Gastroesophageal sphincter (tissue), 4 donors: ENCODE measurements at places on chromosomes 6 and 20.

- H3K27ac ChIP-seq: peak overlapping the region; percentile 62
- no peak overlapping the region for H3K4me3 ChIP-seq
- no peaks in the 10 kb centered on the region for H3K27me3 ChIP-seq
Observed at GRCh38 chr20:3933218-3933617, 44.0 kb downstream of the PANK2 start.

- peaks cover 29% of the 10 kb centered on the region for H3K4me1 ChIP-seq
- no peaks in the 10 kb centered on the region for H3K27me3 ChIP-seq
Observed at GRCh38 chr6:111761783-111762312, 111.4 kb downstream of the FYN start.

GRCh38 chr6:20068421-20068988, 143.8 kb downstream of the MBOAT1 start:
- H3K4me3 ChIP-seq: no peak overlapping the region
- ATAC-seq: no peak
- no peaks in the 10 kb centered on the region for H3K4me1 ChIP-seq
- H3K36me3 ChIP-seq: no peaks in the 10 kb centered on the region

DNA sequence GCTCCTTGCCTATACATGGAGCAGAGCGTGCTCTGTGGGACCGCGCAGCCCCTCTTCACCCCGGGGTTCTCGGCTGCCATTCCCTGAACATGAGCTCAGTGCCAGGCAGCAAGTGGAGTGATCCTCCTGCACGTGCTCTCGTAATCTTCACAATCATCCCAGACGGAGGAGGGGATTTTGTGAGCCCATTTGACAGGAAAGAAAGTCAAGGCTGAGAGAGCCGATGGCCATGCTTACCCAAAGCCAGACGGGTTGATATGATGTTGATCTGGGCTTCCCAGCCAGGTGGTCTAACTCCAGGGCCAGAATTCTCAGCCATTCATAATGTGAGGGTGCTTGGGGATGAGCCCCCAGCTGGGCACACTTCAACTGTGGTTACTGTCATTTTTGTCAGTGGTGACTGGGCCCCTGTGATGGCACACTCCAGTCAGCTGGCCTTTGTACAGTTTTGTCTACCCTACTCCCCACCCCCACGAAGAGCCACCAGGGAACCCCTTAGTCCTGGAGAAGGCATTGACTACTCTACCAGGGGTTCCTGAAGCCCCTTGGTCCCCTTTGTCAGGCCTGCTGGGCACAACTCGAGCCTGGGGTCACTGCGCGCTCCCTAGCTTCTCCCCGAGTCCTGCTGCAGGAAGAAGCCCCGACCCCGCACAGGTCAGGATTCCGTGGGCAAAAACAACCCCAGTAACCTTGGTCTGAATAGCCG, 1.5 kb downstream of the APCDD1L start:
- no peak overlapping the region for H3K4me3 ChIP-seq
- H3K4me1 ChIP-seq: no peaks in the 10 kb centered on the region
- peaks cover 45% of the 10 kb centered on the region for H3K27me3 ChIP-seq
- H3K27ac ChIP-seq: no peak overlapping the region
- ATAC-seq: no peak
- H3K36me3 ChIP-seq: no peaks in the 10 kb centered on the region

DNA sequence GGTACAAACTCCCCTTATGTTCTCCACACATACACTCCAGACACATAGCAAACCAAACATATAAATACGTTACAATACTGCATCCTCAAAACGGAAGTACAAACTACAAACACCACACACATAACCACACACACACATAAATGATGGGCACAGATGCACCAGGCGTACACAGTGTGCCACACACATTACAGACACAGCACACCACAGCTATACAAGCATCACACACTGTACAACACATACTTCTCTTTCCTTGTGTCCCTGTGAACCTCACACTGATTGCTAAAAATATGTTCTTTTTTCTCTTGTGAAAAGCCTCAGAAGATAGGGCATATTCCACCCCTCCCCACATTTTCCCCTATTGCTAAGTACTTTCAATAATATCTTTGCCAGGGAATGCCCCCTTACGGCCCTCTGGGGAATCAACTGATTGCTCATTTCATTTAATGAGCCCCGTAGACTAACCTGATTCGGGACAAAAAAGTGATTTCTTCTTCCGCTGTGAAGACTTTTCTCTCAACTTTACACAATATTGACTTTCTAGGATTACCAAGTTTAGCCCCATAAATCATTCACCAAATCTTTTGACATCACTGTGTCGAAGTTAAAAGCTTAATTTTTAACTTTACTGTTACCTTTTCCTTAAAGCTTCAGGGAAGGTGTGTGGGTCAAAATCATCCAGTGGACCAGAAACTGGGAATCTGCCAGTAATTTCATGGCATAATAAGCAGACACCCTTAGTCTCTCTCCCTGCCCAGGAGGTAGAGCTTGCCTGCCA, at the start of gene SLC17A1:
Gene SLC17A1, minus strand, starts transcription at position 521 of the 775 bp plus-strand sequence. CDS start 1,495 bp downstream, outside the sequence.
- H3K36me3 ChIP-seq: no peaks in the 10 kb centered on the region
- no peak within 1 kb of the TSS for H3K4me3 ChIP-seq
- H3K27me3 ChIP-seq: no peaks in the 10 kb centered on the region

DNA sequence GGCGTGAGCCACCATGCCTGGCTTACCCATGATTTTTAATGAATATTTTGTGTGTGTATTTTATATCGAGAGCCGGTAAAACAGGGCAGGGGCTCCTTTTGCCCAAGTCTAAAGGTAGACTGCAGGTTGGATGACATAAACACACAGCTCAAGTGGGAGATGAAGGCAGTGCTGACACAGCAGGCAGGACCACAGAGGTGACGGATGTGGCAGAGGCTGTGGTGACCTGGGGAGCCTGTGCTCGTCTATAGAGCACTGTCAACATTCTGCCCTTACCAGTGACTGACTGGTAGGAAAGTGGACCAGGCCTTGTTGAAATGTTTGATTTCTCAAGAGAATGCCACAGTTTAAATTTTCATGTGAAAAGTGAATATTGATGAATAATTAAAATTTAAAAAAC, 137.5 kb downstream of the ZFP64 start:
- no peaks in the 10 kb centered on the region for H3K27me3 ChIP-seq
- no peak for ATAC-seq
- H3K4me3 ChIP-seq: no peak overlapping the region
- peaks cover 13% of the 10 kb centered on the region for H3K36me3 ChIP-seq
- H3K4me1 ChIP-seq: no peaks in the 10 kb centered on the region

DNA sequence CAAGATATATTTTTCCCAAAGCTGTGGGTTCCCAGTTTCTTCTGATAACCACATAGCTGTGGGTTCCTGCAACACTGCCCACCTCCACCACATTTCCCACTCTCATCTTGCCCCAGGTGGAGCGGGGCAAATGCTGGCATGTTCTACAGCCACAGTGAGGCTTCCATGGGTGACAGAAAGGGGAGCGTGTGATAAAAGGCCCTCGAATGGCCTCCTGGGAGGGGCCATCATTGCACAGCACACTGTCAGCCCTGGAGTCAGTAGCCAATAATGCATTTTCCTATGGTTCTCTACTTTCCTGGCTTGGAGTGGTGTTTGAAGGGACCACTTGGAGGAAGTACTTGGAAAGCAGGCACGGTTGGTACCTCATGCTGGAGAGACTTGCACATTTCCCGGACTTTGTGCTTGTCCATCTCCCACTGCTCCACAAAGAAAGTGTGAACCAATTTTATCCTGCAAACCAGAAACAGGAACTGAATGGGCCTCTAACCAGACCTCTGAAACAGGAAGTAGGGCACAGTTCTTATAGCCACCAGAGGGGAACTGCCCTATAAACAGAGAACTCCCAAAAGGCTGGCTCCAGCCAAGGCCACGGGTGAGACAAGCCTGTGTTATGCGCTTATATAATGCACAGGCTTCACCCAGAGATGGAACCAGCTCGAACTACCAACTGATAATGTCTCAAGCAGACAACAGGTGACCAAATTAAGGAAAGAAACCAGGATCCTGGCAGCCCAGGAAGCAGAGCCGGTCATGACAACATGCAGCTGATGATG, 8.6 kb downstream of the MAP3K5 start:
- peak; percentile 40 for ATAC-seq
- H3K36me3 ChIP-seq: no peaks in the 10 kb centered on the region
- H3K27ac ChIP-seq: no peak overlapping the region
- no peak overlapping the region for H3K4me3 ChIP-seq
- no peaks in the 10 kb centered on the region for H3K27me3 ChIP-seq
- H3K4me1 ChIP-seq: peaks cover 61% of the 10 kb centered on the region

DNA sequence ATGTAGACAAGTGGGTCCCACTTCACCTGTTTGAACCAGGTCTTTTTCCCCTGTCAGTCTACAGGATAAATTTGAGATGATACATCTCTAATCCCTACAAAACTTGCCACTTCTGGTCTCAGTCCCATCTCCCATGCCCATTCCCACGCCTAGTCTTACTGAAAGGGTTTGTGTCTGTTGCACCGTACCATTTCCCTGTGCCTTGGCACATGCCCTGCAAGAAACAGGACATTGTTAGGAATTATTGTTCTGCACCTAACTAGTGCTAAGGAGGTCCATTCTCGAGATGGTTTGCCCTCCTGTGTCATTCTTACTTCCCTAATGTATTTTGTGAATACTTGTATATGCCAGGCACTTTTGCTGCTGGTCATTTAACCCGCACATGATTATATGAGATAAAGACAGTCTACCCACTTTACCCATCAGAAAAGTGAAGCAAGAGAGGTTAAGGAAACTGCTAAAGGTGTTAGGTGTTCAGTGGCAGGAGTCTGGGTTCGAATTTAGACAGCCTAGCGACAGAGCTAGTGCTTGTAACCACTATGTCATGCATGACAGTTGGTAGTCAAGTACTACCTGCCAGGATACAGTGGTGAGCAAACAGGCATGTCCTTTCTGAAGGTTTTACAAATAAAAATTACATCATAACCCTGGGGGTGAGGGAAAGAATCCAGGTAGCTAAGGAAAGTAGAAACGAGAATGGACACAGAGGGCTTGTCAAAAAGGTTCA, 12.7 kb downstream of the FAM217A start:
- H3K27ac ChIP-seq: no peak overlapping the region
- no peaks in the 10 kb centered on the region for H3K27me3 ChIP-seq
- H3K4me1 ChIP-seq: no peaks in the 10 kb centered on the region
- no peak for ATAC-seq
- peaks cover 3% of the 10 kb centered on the region for H3K36me3 ChIP-seq
- no peak overlapping the region for H3K4me3 ChIP-seq

DNA sequence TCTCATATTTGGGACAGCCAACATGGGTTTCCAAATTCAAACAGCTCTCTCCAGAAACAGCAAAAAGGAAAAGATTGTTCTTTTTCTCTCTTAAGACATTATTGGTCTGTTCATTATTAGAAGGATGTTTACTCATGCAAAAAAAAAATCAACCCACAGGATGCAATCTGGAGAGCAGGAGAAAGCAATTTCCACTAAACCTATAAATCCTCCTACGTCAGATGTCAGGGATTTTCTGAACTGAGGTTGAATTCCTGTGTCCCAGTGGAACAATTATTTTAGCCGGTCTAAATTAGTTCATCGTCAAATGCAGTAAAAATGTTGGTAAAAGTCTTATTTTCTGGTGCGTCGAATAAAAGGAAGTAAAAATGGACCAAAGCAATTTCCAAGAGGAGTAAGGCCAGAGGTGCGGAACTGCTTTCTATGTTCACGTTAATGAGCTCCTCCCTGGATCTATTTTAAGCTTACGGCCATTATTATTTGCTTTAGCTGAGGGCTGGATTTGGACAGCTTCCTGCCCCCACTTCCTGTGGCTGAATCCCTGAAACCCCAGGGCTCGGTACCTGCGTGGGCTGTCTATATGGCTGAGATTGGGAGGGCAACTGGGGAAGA, at the start of gene GABRR1:
Gene GABRR1, minus strand, starts transcription at position 60 of the 612 bp plus-strand sequence. Its CDS starts 36 bp downstream, at position 24.
- H3K36me3 ChIP-seq: no peaks in the 10 kb centered on the region
- H3K4me1 ChIP-seq: peaks cover 2% of the 10 kb centered on the region
- no peak within 1 kb of the TSS for H3K27ac ChIP-seq
- ATAC-seq: no peak
- no peak within 1 kb of the TSS for H3K4me3 ChIP-seq

- no peaks in the 10 kb centered on the region for H3K27me3 ChIP-seq
- ATAC-seq: no peak
- peaks cover 12% of the 10 kb centered on the region for H3K36me3 ChIP-seq
- no peak overlapping the region for H3K4me3 ChIP-seq
- H3K27ac ChIP-seq: no peak overlapping the region
Observed at GRCh38 chr6:158793432-158793831, 25.7 kb downstream of the EZR start.

DNA sequence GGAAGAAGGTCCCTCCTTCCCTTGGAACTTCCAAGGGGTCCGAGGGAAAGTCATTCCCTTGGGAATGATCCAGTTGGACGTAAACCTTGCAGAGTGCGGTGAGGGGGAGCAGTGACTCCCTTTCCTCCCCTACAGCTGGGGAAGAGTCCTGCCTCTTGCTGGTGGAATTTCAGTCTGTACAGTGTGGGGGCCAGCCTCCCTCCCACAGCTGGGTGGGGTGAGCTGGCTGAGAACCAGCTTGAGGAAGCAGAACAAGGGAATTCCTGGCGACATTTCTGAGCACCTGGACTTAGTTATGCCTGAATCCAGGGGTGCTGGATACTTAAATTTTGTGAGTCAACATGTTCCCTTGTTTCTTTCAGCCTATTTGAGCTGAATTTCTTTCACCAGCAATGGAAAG, 152.0 kb downstream of the ANKRD60 start:
- ATAC-seq: no peak
- peaks cover 23% of the 10 kb centered on the region for H3K27me3 ChIP-seq
- H3K4me3 ChIP-seq: no peak overlapping the region
- no peaks in the 10 kb centered on the region for H3K36me3 ChIP-seq
- H3K27ac ChIP-seq: no peak overlapping the region

GRCh38 chr6:33740204-33740608, 6.5 kb downstream of the IP6K3 start:
- H3K27ac ChIP-seq: no peak overlapping the region
- H3K4me3 ChIP-seq: no peak overlapping the region
- no peak for ATAC-seq
- no peaks in the 10 kb centered on the region for H3K4me1 ChIP-seq
- no peaks in the 10 kb centered on the region for H3K36me3 ChIP-seq

DNA sequence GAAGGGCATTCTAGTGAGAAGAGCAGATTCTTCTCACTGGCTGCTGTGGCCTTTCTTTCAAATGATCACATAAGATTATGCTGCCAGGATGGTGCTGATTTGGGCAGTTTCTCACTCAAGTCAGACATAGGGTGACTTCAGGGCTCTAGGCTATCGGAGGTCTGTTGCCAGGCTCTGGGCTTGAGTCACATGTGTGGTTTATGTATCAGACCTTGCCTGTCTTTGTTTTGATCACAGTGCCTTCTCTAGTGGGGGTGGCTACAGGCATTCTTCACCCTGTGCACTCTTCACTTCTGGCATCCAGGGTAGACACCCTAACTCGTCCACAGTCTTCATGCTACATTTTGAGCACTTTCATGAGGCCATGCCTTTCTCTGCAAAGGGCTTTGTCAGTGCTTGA, 823.7 kb upstream of the MAN1A1 start:
- no peaks in the 10 kb centered on the region for H3K27me3 ChIP-seq
- H3K4me1 ChIP-seq: no peaks in the 10 kb centered on the region
- H3K36me3 ChIP-seq: no peaks in the 10 kb centered on the region
- no peak overlapping the region for H3K4me3 ChIP-seq
- no peak for ATAC-seq

DNA sequence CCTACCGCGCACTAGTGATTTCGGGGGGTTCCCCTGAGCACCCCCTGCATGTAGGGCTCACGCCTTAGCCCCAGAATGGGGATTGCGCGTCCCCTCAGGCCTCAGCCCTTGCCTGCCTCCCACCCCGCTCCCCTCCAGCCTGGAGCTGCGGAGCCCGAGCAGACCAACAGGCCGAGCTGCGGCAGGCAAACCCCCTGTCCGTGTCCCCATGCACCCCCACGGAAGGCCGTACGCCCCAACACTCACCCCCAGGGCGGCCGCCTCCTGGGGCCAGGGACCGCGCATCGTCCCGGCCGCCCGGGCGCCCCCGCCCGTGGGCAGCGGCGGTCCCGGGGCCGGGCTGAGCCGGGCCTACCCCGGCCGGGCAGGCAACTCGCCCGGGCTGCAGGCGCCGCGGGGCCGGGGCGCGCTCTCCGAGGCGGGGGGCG, 1.2 kb upstream of the KCNB1 start:
- H3K27me3 ChIP-seq: peaks cover 19% of the 10 kb centered on the region
- peak overlapping the region; percentile 55 for H3K4me3 ChIP-seq
- H3K4me1 ChIP-seq: peaks cover 61% of the 10 kb centered on the region
